CD8-positive, alpha-beta T cell (primary cell): ENCODE measurements at places on chromosomes 7 and 10. TPM values are rescaled to one million over a fixed set of nuclear protein-coding genes. Genes with fewer than 3 reads are reported as not detected.

DNA sequence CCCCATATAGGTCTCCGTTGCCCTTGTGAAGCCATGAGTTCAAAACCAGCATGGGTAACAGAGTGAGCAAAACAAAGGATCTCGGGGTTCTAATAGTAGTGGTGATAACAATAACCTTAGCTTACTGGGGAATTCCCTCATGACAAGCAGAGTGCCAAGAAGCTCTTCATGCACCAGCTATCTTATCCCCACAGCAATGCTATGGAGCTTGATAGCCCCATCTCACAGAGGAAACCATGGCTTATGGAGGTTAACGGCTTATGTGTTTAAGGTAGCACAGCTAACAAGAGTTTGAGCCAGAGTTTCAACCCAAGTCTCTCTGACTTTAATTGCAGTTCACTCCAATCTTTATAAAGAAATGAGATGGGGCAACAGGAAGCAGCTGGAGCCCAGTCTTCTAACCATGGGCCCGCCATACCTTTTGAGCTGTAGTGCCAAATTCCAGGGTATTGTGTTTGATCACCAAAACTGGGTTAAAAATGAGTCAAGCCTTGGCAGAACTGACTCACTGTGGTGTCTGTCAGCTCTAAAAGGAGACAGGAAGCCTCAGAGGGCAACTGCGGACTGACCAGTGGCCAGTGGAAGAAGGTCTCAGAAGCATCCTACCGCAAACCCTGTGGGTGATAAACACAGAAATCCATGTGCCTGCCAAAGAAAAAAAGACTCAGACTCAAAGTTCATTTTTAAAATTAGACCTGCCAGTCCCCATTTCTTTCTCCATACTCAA is 16.5 kb upstream of the PLAU start:
- no peak for DNase-seq

Gene ADRA2A
- total RNA-seq, result not detected

Gene NKX2-3
- not detected for total RNA-seq

Gene GFRA1
- total RNA-seq, result not detected

GRCh38 chr7:2169923-2170575 is 62.7 kb downstream of the MAD1L1 start:
- no peak for DNase-seq

Gene TFPI2
- total RNA-seq, result not detected

Gene REEP3
- 3.6 TPM for total RNA-seq

- no peak for DNase-seq
Measured at GRCh38 chr10:72024596-72024995, 60.4 kb downstream of the CHST3 start.

Gene STEAP1
- not detected for total RNA-seq

GRCh38 chr10:105702211-105702610 is 1061.1 kb downstream of the SORCS3 start:
- no peak for DNase-seq

DNA sequence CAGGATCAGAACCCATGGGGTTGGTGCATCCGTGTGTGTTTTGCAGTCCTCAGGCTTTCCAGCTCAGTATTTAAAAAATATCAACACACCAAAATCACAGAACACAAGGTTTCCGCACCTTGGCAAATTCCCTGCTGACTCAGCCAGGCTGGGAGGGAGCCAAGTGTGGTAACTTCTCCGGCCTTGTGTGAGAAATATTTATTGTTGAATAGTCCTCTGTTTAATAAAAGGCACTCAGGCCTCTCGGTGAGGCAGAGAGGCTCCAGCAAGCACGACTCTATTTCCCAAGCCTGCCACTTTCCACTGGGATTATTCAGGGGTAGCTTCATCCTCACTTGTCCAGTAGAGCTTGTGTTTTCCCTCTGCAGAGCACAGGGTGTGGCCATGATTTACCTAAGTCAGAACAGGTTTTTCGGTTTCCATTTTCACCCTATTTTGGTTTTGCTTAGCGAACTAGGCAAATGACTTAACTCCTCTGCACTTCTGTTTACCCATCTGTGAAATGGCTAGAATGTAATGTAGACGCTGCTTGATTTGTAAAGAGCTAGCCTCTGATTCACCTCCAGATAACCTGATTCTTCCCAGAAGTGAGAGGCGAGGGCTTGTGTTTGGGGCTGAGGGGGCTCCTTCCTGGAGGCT is 13.0 kb upstream of the CHST15 start:
- no peak for DNase-seq

GRCh38 chr10:125060482-125060825 is 99.9 kb downstream of the CTBP2 start:
- DNase-seq, result no peak

Gene LLCFC1
- not detected for total RNA-seq
